ENCODE measurements at places on chromosomes 16 and 17.

GRCh38 chr16:12092544-12092921 is 116.0 kb downstream of the SNX29 start:
- DNase-seq, result no peak

DNA sequence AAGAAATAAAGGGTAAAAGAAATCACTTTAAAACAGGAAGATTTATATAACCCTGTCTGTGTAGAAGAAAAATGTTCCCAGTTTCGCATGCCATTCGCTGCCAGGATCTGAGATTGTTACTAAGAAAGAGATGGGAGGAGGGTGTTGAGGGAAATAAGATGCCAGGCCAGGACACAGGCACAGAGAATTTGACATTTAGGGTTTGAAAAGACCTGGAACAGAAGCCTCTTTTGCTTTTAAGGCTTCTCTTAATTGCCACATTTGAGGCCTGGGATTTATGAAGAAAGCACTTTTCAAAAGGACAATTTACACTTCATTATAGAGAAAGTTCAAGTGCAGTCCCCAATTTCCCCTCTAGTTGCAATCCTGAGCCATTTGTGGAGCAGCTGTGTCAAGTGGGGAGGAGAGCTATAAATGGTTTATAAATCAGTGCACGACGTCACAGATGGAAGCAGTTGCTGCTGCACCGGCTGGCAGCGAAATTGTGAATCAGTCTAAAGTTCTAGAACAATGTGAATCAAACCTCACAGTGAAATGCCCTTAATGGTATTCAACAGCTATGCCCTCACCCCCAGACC is 26.5 kb upstream of the C16orf87 start:
- DNase-seq, result no peak

DNA sequence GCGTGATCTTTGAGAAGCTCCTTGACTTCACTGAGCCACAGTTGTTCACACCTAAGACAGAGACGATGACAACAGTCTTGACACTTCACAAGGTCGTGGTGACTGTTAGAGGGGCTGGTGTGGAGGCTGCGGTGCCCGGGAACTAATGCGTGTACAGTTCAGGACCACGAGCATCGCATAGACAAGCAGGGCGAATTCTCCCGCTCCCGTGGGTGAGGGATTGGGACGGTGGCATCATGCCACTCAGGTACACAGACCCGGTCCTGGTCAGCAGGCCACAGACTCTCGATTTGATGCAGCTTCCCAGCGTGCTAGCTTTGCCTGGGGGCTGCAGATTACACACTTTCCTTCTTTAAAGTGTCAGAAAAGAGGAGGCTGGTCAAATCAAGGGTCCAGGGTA is 24.7 kb downstream of the CEP295NL start:
- no peak for DNase-seq

DNA sequence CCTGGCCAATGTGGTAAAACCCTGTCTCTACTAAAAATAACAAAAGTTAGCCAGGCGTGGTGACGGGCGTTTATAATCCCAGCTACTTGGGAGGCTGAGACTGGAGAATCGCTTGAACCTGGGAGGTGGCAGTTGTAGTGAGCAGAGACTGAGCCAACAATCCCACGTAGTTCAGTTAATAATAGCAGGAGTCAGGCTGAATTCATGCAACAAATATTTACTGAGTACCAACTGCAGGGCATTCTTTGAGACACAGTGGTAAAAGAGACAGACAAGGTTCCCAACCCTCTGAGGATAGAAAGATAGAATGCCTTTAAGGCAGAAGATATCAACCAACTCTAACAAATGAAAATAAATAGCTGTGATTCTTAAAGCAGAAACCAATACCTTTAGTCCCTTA is 39.1 kb downstream of the SPOP start:
- no peak for DNase-seq

DNA sequence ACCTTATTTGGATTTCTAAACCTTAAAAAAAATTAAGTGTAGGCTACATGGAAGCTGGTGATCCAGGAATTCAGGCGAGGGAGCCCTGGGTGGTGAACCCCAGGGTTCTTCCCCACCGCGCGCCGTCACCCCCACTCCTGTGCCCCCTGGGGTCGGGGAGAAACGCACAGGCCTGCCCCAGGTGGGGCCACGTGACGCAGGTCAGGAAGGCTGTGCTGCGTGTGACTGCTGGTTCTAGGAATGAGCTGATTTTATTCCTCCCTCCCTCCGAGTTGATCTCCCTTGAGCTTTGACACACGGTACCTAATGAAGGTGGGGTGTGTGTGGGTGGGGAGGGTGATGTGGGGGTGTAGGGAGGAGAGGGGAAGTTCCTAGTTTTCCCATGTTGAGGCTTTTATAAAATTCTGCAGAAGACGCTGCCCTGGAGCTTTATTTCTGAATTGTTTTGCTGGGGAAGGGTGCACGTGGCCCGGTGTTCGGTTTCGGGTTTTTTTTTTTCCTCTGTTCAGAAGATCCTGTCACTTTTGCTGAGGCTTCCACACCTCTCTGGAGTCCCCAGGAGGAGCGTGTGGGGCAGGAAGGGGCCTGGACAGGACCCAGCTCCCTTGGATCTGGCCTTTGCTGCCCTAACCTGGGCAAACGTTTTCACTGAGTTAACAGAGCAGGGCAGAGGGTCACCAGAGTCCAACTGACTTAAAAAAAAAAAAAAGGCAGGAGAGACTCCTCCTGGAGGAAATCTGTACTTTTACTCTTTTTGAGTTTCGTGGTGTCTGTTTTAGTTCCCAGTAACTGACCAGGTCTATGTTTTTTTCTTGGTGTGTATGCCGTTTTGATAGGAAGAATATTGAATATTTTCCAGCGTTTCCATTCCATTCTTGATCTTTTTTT is 55.8 kb upstream of the GSE1 start:
- DNase-seq, result no peak

DNA sequence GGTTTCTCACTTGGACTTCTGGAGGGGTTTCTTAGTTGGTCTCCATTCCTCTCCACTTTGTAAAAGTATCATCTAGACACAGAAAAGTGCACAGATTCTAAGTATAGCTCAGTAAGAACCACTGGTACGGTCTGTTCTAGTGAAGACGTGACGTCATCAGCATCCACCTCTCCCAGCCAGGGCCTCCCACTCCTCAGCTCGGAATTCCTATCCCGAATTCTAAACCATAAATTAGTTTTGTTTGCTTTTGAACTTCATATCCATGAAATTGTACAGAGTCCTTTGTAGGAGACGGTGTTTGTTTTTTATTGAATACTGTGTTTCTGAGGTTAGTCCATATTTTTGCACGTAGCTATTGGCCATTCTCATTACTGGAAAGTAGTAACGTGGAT is 25.5 kb downstream of the FOXK2 start:
- DNase-seq, result no peak

- no peak for DNase-seq
Measured at GRCh38 chr16:86581458-86581857, 3.1 kb downstream of the FOXL1 start.

- no peak for DNase-seq
Measured at GRCh38 chr17:51107778-51108177, 12.9 kb downstream of the SPAG9 start.

DNA sequence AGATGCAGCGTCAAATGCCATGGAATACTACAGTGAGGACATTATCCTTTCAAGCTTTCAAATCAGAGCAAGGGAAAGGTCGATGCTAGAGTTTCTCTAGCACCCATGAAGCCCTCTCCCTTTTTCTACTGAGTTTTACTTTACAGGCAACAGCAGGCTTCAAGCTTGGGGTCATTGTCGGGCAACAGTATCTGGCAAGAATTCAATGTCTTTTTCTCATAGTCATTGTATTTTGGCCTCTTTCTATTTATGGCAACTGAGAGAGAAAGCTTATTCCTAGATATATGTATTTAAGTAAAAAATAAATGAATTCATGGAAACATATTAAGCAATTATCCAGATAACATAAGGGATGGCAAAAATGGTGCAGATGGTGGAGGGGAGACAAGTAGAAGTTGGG is 364 bp upstream of the CETP start:
- DNase-seq, result peak; percentile 6

DNA sequence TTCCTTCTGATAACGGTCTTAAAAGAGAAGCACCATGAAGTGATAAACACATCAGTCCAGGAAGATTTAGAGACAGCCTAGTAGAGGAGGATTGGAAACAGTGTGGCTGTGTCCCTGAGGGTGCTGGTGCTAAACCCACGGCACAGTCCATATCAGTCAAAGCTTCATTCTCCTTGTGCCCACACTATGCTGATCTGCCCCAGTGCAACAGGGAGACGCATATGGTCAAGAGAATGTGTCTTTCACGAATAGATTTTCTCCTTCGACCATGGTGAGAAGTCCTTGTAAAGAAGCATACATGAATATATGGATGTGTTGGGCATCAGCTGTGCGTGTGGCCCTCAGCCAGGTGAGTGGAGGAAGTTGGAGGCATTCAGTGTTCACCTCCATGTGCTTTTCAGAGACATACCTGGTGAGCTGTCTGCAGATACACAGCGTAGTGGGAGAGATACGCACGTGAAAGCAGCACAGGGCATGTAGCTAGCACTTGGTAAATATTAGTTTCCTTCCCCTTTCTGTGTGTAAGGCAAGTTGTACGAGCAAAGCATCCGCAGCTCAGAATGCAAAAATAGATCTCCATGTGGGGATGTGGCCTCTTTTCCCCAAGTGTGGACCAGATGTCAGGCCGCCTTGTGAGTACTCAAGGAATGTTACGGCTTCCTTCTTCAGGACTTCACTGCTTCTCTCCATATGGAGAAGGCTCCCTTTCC is 29.4 kb downstream of the HLF start:
- DNase-seq, result no peak

DNA sequence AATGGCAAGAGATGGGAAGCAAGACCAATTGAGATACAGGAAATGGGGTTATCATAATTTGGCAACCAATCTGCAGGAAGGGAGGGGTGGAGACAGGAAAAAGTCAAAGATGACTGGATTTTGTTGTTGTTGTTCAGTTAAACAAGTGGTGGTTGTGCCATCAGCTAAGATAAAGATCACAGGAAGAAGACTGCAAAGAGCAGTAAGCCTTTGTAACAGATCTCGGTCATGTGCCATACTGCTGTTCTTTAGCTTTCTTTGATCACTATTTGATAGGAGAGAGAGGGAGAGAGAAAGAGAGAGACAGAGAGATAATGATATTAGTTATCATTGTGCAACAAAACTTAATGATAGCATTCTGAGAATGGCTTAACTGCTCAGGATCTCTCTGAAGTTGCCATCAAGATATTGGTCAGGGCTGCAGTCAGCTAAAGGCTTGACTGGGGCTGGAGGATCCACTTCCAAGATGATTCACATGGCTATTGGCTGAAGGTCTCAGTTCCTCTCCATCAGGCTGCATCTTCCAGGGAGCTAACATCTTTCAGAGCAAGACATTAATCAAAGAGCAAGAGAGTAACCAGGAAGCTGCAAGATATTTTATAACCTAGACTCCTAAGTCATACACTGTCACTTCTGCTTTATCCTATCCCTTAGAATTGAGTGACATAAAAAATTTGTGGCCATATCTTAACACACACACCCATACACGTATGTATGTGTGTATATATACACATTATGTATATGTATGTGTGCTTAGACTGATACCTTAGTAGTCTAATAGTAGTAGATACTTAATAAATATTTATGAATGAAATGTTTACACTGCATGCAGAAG is 405.0 kb downstream of the SHISA9 start:
- DNase-seq, result no peak

DNA sequence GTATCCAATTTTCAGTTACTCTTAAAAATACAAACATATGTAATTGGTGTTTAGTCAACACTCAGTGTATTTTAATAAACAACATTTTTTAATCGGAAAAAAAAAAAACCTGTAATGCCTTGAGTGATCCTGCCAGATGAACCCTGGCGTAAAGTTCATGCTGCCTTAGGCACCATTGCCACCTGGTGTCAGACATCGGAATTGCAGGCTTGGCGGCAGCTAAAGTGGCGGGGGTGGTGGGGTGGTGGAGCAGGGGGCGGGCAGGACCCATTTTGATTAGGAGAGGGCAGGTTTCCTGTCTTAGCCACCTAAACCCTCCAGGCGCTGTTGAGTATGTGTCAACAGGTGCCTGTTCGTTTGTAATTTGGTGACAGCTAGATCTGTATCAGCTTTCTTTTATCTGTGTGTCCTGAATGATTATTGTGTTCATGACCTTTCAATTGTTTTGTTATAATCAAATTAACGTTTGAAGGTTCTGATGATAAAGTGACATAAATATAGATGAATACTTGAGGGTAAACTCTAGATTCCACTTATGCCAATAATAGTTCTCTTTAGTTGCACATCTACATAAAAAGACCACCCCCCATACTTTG is 588.7 kb downstream of the CDH13 start:
- no peak for DNase-seq

DNA sequence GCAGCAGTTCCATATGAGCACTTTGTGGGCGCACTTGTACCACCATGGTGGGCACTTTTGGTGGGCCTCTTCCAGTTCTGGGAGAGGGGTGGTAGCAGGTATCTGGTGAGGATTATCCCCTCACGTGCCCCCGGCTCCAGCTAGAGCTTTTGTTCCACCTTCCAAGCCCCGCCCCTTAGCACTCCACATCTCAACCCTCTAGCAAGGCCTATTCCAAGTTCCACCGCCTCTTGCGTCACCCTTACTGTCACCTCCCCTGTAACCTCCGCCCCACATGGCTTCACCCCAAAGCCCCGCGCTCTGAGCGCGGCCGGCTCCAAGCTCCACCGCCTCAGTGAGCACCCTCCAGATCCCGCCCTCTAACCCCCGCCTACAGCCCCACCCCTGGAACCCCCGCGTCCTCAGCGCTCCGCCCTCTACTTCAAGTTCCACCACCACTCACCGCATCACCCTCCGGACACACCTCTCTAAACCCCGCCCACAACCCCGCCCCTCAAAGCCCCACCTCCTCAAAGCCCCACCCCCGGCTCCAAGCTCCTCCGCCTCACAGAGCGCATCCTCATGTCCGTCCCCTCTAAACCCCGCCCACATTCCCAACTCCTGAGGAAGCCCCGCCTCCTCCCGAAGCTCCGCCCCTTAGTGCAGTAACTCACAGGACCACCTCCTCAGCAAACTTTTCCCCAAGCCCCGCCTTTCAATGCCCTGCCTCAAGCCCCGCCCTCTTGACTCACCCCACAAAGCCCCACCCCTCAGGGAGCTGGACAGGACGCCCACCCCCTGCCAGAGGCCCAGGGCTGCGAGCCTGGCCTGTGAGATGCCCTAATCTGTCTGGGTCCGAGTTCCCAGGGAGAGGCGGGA is 11.1 kb downstream of the SCN4A start:
- DNase-seq, result peak; percentile 88
